ENCODE measurements at places on chromosomes 11 and 22. TPM values are rescaled to one million over a fixed set of nuclear protein-coding genes. Genes with fewer than 3 reads are reported as not detected.
A peak's percentile ranks its signal among the peaks of the same experiment; 100 is the strongest.

- DNase-seq: no peak
Observed at GRCh38 chr22:48890693-48891554, 936.7 kb downstream of the BRD1 start.

GRCh38 chr11:1560002-1560648 is 11.9 kb downstream of the DUSP8 start:
- DNase-seq: no peak

DNA sequence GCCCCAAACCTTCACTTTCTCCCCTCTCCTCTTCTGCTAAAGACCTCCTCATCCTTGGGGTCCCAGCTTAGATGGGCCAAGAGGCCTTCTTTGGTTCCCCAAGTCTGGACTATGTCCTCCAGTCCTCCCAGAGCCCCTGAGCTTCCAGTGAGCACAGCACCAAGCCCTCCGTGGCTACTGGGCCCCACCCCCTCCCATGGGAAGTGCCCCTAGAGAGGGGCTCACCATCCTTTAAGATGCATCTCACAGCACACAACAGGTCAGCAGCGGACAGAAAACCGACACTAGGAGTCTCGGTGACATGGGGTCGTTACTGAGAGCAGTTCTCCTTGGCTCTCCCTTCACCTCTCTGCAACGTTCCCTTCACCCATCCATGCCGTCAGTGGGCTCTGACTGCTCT is 2.7 kb downstream of the LRRC32 start:
- no peak for DNase-seq

DNA sequence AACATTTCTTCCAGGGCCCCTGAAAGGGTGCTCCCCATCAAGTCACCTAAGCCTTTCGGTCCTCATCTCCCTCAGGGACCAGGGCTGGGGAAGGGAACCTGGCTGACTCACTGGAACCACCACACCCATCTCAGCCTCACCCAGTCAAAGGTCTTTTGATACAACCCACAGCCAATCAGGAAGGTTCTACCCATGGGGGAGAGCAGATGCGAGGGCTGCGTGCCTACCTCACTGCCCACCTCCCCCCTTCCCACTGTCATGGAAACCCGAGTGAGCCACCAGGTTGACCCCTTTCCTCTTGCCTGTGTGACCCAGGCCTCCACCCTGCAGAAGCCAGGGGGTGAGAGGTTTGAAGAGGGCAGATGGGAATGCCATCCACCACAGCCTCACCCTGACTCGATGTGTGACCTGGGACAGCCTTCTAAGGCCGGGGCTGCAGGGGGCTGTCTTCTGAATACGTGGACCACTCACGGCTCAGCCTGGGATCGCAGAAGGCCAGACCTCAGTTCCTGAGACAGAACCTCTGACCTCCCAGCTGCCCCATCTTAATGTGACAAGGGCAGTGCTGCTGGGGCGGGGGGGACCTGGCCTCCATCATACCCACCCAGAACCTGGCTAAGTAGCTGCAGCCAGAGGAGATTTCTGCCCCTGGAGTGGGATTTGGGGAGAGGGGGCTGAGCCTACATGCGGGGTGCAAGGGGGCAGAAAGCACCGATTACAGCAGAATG is 2.7 kb downstream of the MDK start:
- DNase-seq: peak; percentile 46

- DNase-seq: no peak
Observed at GRCh38 chr11:68461575-68461917, 994 bp downstream of the PPP6R3 start.

- DNase-seq: no peak
Observed at GRCh38 chr11:76624500-76625379, 45.8 kb downstream of the LRRC32 start.

The DCDC1 gene
- total RNA-seq: 1.5 TPM

The CAVIN3 gene
- 18.6 TPM for total RNA-seq
